ENCODE measurements at places on chromosomes 3 and 15. TPM values are rescaled to one million over a fixed set of nuclear protein-coding genes. Genes with fewer than 3 reads are reported as not detected.

DNA sequence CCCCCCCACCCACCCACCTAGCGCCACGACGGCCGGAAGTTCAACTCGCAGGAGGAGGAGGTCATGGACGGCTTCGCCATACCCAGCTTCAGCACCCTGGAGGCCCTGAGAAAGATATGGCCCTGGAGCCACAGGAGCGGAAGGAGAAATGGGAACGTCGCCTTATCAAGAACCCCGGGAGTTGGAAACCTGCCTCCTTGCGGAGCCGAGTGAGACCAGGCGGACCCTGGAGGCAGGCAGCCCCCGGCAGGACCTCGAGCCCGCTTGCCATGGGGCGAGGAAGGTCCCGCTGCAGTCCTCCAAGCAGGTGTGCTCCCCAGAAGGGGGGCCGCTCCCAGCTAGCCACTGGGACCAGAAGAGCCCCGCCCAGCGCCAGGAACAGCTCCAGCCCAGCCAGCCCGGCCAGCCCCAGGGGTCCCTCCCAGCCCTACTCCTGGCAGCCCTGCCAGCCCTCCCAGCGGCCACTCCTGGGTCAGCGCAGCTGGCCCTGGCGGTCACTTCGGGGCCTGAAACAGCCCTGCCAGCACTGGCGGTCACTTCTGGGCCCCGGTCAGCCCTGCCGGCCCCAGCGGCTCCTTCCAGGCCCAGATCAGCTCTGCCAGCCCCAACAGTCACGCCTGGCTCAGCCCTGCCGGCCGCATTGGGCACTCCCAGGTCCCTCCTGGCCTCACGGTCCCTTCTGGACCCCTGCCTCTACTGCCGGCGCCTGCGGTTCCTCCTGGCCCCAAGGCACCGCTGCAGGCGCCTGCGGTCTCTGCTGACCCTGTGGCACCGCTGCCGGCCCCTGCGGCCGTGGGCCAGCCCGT, 10.3 kb upstream of the ROPN1B start:
- no peaks in the 10 kb centered on the region for H3K4me1 ChIP-seq
- H3K27me3 ChIP-seq, result peaks cover 7% of the 10 kb centered on the region
- H3K27ac ChIP-seq, result no peak overlapping the region
- H3K36me3 ChIP-seq, result no peaks in the 10 kb centered on the region

- DNase-seq, result no peak
- H3K4me3 ChIP-seq, result no peak overlapping the region
- H3K36me3 ChIP-seq, result peaks cover 39% of the 10 kb centered on the region
- no peaks in the 10 kb centered on the region for H3K27me3 ChIP-seq
- H3K4me1 ChIP-seq, result no peaks in the 10 kb centered on the region
Measured at GRCh38 chr15:39944726-39945125, 10.8 kb downstream of the EIF2AK4 start.

DNA sequence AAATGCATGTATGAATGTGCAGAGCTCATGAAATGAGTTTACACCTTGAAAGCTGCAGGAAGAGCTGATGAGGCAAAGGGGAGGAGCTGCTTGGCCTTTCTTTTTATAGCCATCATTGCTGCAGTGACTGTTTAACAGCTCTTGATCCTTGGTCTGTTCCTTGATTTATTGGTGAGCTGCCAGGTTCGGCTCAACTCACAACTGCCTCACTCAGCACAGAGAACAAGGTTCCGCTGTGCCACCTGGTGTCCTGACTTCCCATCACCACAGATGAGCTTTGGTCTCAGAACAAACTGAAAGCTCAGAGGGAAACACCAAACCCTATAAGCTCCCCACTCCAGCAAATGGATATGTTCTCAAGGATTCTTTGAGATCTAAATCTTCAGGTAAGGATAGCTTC, 626.1 kb downstream of the MAGI1 start:
- H3K36me3 ChIP-seq, result no peaks in the 10 kb centered on the region
- H3K27me3 ChIP-seq, result no peaks in the 10 kb centered on the region
- H3K4me3 ChIP-seq, result no peak overlapping the region

DNA sequence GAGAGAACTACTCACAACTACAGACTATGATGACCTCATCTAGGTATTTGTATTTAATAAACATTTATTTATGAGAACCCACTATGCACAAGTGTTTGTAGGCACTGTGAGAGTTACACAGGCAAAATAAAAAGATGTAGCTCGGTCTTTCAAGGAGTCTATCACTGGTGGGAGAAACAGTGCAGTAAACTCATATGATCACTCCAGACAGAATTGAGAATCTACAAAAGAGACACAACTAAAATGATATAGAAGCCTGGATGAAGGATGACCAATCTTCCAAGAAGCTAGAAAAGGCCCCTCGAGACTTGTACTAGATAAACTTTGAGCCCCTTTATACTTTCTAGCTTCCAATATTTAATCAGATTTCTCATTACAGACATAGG, 70.2 kb upstream of the ZBTB20 start:
- DNase-seq, result no peak
- no peak overlapping the region for H3K27ac ChIP-seq
- no peaks in the 10 kb centered on the region for H3K36me3 ChIP-seq
- H3K4me3 ChIP-seq, result no peak overlapping the region
- no peaks in the 10 kb centered on the region for H3K4me1 ChIP-seq

DNA sequence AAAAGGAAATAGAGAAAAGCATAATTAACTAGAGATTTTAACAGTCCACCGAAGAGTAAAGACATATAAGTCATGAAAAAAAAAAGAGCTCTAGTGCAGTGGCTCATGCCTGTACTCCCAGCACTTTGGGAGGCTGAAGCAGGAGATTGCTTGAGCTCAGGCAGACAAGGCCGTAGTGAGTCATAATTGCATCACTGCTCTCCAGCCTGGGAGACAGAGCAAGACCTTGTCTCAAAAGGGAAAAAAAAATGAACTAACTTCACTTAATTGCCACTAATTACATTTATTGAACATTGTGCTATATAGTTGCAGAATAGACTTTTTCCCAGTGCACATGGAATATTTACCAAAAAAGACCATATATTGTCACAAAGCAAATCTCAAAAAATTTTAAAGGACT, 221.8 kb downstream of the CBLB start:
- DNase-seq, result no peak
- H3K27me3 ChIP-seq, result no peaks in the 10 kb centered on the region
- H3K36me3 ChIP-seq, result no peaks in the 10 kb centered on the region

GABRR3 gene
- total RNA-seq, result not detected

- no peak overlapping the region for H3K4me3 ChIP-seq
- H3K4me1 ChIP-seq, result peaks cover 9% of the 10 kb centered on the region
- DNase-seq, result no peak
- no peaks in the 10 kb centered on the region for H3K27me3 ChIP-seq
Measured at GRCh38 chr3:125313060-125313635, 62.0 kb downstream of the ZNF148 start.

NR2E3 gene
- not detected for total RNA-seq

DNA sequence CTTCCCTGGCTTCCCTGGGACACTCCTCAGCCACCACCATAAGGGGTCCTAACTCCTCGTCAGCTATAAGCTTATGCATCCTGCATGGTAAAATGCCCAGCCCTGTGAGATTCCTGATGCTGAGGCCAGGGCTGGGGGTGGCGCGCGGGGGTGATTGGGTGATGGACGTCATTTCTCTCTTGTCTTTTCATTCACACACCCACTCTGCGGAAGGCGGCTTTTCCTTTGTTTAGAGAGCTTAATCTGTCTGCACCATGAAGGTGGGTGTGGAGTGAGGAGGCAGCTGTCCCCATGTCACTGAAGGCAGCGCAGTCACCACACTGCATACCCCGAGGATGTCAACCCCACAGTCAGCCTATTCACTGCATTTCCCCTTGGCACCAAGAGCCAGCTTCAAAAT, 110.0 kb upstream of the NSMCE3 start:
- no peak overlapping the region for H3K27ac ChIP-seq
- no peak for DNase-seq
- no peak overlapping the region for H3K4me3 ChIP-seq
- peaks cover 2% of the 10 kb centered on the region for H3K27me3 ChIP-seq

DNA sequence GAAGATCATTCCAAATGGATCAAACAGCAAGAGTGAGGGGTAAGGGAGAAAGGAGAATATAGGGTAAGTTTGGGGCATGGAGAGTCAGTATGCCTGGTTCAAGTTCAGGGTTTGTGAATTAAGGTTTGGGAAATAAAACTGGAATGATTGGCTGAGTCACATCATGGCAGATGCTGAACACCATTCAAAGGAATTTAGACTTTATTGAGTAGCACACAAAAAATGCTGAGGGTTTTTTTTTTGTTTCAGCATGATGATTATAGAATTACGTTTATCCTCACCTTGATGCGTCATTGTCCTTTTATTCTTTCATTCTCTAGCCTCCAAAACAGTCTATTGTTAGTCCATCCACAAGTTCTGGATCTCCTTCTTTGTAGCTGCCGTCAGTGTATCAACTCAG, 220.0 kb upstream of the UMPS start:
- no peaks in the 10 kb centered on the region for H3K36me3 ChIP-seq
- H3K27ac ChIP-seq, result no peak overlapping the region
- DNase-seq, result no peak
- no peaks in the 10 kb centered on the region for H3K27me3 ChIP-seq
- H3K4me3 ChIP-seq, result no peak overlapping the region
- no peaks in the 10 kb centered on the region for H3K4me1 ChIP-seq

PPM1L gene
- total RNA-seq, result 3.0 TPM

NIPA2 gene
- total RNA-seq, result 33.9 TPM

SLC9C1 gene
- not detected for total RNA-seq

DNA sequence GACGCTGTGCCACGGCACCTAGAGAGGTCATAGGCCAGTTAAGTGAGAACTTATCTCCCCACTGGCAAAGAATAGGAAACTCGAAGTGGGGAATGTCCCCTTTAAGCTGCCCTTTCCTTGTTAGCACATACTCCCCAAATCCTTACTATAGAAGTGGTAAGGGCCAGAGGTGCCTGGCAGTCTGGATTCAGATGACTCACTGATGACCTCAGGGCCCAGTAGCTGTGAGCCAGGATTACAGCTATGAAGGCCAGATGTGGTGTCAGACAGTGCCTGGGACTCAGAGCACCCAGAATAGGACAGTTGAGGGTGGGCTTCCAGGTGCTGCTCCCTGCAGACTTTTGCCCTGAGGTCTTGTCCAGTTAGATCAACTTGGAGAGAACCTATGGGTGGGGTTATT, 37.7 kb downstream of the PDIA5 start:
- no peaks in the 10 kb centered on the region for H3K4me1 ChIP-seq
- no peak for DNase-seq
- no peaks in the 10 kb centered on the region for H3K27me3 ChIP-seq
- no peak overlapping the region for H3K27ac ChIP-seq
- H3K4me3 ChIP-seq, result no peak overlapping the region

DNA sequence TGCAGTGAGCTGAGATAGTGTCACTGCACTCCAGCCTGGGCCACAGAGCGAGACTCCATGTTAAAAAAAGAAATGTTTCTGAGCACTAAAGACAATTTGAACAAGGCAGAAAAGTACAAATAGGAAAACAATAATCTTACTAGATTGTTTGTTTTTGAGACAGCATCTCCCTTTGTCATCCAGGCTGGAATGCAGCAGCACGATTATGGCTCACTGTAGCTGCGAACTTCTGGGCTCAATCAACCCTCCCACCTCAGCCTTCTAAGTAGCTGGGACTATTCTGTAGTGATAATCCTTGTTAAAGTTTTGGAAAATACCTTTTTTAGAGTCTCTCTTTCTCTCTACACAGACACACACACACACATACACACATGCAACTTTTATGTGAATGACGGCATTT, 107.1 kb downstream of the LPP start:
- DNase-seq, result no peak
- no peaks in the 10 kb centered on the region for H3K4me1 ChIP-seq
- H3K4me3 ChIP-seq, result no peak overlapping the region
- H3K27ac ChIP-seq, result no peak overlapping the region
- H3K36me3 ChIP-seq, result no peaks in the 10 kb centered on the region

IGF2BP2 gene
- total RNA-seq, result 0.25 TPM

GRCh38 chr15:100995471-100996430, 76.6 kb downstream of the LRRK1 start:
- H3K27ac ChIP-seq, result no peak overlapping the region
- no peaks in the 10 kb centered on the region for H3K4me1 ChIP-seq
- H3K4me3 ChIP-seq, result no peak overlapping the region
- H3K36me3 ChIP-seq, result no peaks in the 10 kb centered on the region
- H3K27me3 ChIP-seq, result peaks cover 5% of the 10 kb centered on the region

- DNase-seq, result no peak
- H3K27ac ChIP-seq, result no peak within 1 kb of the TSS
- H3K36me3 ChIP-seq, result no peaks in the 10 kb centered on the region
- H3K27me3 ChIP-seq, result no peaks in the 10 kb centered on the region
- H3K4me3 ChIP-seq, result no peak within 1 kb of the TSS
Measured at GRCh38 chr15:89221543-89221942, at the start of gene RLBP1. Gene RLBP1, minus strand, starts transcription at chr15:89221579. Its CDS starts 2,604 bp downstream, at chr15:89218975.

DNA sequence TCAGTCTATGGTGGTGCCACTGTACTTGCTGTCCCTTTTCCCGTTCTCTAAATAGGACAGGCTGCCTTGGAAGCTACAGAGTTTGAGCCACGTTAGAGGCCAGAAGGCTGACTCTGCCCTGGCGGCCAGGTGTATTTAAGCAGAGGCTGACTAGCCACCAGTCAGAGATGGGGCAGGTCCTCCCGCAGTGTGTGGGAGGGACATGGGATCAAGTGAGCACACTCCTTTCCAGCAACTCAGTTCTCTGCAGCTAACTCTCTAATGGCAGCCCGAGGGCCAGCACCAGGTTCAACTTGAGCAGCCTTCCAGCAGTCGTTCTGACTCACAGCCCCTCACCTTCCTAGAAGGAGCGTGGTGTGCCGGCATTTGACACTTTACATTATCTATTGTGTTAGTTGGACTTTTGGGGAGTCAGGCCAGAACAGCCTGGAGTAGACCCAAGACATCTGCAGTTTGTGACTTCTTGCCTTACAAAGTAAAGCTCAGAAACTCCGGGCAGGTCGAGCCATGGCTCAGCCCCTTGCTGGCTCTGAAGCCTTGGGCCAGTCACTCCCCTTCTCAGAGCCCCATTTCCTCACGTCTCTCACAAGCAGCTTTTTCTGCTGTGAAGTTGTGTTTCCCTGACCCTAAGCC, 46.7 kb upstream of the MYZAP start:
- no peaks in the 10 kb centered on the region for H3K27me3 ChIP-seq
- no peaks in the 10 kb centered on the region for H3K4me1 ChIP-seq
- no peak for DNase-seq
- no peak overlapping the region for H3K4me3 ChIP-seq

- H3K4me3 ChIP-seq, result no peak overlapping the region
- H3K27ac ChIP-seq, result no peak overlapping the region
- no peaks in the 10 kb centered on the region for H3K4me1 ChIP-seq
- no peak for DNase-seq
Measured at GRCh38 chr3:182501856-182502255, 291.4 kb upstream of the ATP11B start.

GRCh38 chr15:69660114-69660513, 207.5 kb downstream of the RPLP1 start:
- H3K27ac ChIP-seq, result no peak overlapping the region
- no peaks in the 10 kb centered on the region for H3K4me1 ChIP-seq
- no peaks in the 10 kb centered on the region for H3K27me3 ChIP-seq
- H3K36me3 ChIP-seq, result no peaks in the 10 kb centered on the region

PPP1R14D gene
- total RNA-seq, result not detected

DNA sequence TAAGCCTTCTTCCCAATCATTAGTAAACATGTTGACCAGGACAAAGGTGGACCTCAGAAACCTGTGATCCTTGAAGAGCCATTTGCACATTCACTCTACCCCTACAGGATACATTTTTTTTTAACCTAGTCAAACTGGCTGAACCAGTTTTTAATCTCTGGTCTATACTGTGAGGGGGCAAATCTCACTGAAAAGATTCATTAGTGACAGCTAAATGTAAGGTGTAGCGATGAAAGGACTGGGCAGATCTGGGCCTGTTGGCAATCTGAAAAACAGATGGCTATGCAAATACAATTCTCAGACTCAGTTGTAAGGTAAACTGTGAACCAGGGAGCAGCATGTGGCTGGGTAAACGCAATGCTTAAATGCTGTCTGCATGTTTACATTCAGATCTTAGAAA, 75.6 kb upstream of the SNTN start:
- H3K4me1 ChIP-seq, result no peaks in the 10 kb centered on the region
- H3K4me3 ChIP-seq, result no peak overlapping the region
- H3K36me3 ChIP-seq, result no peaks in the 10 kb centered on the region
- H3K27ac ChIP-seq, result no peak overlapping the region

NUP210 gene
- total RNA-seq, result 82.0 TPM
